Smooth muscle cell of the brain vasculature (primary cell): ENCODE measurements at places on chromosomes 2 and 18.

GRCh38 chr18:48643262-48643661 lies 104.4 kb downstream of the CTIF start:
- DNase-seq = no peak

- no peak for DNase-seq
Observed at GRCh38 chr18:44766450-44766849, 85.8 kb downstream of the SETBP1 start.

DNA sequence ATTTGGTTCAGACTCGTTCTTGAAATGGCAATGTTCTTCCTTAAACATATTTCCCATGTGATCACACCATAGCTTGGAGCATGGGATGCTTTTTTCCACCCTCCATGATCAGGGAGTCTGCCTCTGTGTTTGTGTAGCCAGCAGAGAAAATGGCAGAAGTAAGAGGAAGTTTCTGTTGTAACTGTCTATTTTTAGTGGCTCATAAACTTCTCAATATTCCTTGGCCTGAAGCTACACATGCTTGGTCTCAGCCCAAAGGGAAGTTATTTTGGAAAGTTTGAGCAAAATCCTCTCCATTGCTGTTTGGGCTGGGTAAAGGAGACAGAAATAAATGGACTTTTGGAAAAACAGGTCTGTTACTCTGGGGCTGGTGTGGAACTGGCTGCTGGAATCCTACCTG lies 33.4 kb upstream of the ITGA6 start:
- no peak for DNase-seq

DNA sequence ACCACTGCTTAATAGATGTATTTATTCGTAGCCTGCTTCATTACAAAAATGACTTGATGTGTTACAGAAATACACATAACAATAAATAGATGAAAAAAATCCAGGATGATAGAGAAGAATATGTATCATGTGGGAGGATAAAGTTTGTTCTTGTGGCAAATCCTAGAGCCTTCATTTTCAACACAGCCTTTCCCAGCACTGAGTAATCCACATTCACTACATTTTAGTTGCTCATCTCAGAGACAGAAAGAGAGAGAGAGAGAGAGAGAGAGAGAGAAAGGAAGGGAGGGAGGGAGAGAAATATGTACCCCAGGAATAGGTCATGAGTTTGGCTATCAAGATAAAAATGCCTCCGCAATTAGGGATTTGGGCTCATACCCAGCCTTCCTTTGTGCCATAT lies 144.3 kb downstream of the RBMS1 start:
- DNase-seq = no peak

- no peak for DNase-seq
Observed at GRCh38 chr2:238989484-238989883, 141.6 kb downstream of the TWIST2 start.

DNA sequence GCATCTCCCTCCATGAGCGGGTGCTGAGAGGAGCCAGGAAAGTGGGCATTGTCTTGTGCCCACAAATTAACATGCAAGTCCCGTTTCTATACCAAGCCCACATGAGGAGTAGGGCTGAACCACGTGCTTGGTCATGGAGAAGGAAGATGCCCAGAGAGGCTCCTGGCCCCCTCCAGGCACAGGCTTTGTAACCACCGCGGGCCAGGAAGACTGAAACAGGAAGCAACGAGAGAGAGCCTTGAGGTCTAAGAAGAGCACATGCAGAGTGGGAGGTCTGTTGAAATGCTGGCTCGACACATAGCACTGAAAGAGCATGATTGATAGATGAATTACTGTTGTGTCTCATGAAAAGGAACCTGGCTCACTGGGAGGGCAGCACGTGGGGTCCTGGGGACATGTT lies 36.3 kb downstream of the VWA3B start:
- DNase-seq = no peak

- DNase-seq = no peak
Observed at GRCh38 chr2:148813603-148814065, 61.4 kb upstream of the KIF5C start.

- no peak for DNase-seq
Observed at GRCh38 chr18:22865354-22866116, 67.6 kb upstream of the RBBP8 start.

GRCh38 chr2:29920631-29921559 lies 491 bp downstream of the ALK start:
- no peak for DNase-seq

DNA sequence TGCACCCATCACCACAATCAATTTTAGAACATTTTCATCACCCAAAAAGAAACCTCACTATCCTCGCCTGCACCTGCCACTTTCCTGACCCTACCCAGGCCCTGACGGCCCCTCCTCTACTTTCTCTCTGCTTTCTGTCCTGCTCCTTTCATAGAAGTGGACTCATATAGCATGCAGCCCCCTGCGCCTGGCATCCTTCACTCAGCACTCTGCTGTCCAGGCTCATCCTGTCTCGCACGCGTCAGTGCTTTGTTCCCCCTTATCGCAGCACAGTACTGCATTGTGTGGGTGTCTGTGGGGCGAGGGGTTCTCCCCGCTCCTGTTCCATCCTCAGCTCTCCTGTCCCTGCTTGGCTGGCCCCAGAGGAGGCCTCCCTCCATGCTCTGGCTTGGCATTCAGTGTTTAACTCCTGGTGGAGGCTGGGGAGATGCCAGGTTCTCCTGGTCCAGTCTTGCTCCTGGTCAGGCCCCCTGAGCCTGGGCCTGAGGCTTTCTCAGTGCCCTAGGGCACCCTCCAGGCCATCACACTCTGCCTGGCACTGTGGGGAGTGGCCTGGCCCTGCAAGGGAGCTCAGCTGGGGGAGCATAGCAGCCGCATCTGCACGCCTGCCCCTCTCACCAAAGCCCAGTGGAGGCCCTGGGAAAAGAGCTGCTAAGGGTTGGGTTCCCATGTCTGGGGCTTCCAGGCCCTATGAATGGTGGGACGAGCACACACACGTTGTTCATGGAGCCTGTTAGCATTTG lies 6.6 kb upstream of the TUBB6 start:
- no peak for DNase-seq
